GM23338 (cell line): ENCODE measurements at places on chromosomes 5 and 9. TPM values are rescaled to one million over a fixed set of nuclear protein-coding genes. Genes with fewer than 3 reads are reported as not detected.

DNA sequence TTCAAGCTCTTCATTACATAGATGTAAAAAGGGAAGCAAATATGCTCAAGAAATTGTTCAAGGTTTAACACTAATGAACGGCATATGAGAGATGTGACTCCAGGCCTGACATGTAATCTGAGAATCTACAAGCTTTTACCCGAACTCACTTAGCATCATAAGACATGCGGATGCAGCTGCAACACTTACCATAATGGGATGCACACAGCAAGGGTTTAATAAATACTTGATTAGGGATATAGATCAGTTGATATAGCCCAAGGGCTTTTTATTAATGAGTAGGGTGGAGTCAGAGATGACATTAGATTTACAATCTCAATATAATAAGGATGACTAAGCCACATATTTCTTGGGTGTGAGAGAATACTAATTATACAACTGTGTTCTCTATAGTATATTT lies 2215.5 kb downstream of the MAT2B start:
- no peak for DNase-seq

- no peak for DNase-seq
These were observed 424.5 kb downstream of the DMRT2 start for GRCh38 chr9:1474671-1475070.

- no peak for DNase-seq
These were observed 23.7 kb downstream of the SMIM32 start for GRCh38 chr5:136169218-136169617.

GRCh38 chr5:122180146-122180712 lies 50.9 kb downstream of the ZNF474 start:
- no peak for DNase-seq

DNA sequence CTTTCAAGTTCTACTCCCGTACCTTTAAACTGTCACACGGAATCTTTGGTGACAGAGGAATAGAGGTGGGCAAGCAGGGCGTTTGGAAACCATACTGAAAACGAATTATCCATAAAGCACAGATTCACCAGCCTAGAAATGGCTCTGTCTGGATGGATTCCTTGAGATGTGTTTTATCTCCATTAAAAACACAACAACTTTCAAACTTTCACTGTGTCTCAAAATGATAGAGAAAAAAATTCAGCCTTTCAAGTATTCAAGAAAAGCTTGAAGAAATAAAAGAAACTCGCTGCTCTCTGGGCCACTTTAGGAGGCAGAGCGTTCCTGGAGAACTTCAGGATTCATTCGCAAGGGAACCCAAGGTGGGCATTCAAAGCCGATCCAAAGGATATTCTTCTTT lies 589 bp upstream of the THBS4 start:
- no peak for DNase-seq

DNA sequence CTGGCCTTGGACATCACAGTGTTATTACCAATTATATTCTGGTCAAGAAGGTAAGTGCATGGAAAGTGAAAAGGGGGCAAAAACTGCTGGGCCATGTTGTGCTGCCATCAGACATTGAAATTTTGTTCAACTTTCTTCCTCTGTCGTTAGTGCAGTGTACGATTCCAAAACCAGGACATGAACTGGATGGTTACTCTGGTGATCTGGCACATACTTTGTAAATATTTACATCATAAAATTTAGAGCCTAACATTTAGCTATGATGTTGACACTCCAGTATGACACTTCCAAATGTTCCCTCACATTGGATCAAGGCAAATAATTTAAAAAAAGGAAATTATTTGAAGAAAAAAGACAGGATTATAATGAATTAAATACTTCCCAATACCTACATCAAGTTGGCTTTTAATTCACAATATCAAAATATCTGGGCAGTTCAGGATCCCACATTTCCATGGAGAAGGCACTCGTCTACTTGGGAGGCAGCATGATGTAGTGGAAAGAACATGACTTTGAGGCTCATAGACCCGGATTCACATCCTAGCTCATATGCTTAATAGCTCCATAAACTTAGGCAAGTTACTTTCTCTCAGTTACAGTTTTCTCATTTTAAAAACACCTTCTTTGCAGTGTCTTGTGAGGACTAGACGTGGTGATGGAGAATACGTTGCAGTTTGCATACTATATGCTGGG lies 342.5 kb upstream of the MPDZ start:
- DNase-seq, result no peak

DNA sequence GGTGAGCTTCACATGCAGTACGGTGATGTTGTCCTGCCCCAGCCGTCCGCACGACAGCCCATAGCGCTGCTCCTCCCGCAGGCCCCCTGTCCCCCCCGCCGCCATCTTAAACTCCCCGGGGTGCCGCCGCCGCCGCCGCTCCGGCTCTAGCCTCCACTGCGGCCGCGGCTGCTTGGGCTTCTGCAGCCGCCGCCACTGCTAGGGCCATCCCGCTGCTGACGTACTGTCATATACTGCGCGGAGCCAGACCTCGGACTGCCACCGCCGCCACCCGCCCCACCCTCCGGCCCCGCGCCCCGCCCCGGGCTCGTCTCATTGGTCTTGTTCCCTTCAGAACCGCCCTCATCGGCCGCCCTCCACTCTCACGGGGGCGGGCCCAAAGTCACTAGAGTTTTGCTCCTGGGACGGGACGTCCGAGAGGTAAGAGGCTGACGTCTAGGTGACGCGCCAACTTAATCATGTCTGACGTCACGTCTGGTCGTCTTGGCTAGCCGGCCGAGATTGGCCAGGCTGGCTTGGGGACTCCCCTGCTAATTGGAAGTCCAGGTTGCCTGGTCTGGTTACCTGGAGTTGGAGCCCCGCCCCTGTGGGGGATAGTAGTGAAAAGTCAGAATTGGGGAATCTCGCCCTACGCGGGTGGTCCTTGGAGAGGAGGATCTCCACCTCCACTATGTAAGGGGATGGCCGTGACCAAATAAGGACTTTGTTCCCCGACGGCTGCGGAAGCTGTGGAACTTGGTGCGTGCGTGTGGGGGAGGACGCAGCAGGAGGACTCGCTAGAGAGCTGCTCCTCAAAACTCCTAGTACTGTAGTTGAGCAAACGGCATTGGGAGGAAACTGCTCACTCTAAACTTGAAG lies at the start of gene ELL2:
Gene ELL2, minus strand, starts transcription at position 235 of the 858 bp plus-strand sequence. Its CDS starts 130 bp downstream, at position 105.
- peak; percentile 100 for DNase-seq

GRCh38 chr5:132561601-132562000 lies 4.8 kb downstream of the RAD50 start:
- DNase-seq, result no peak

- DNase-seq, result peak; percentile 29
These were observed 38.7 kb upstream of the PTGS1 start for GRCh38 chr9:122332083-122332482.

GRCh38 chr5:168931638-168932345 lies 352.6 kb upstream of the PANK3 start:
- DNase-seq, result no peak

DNA sequence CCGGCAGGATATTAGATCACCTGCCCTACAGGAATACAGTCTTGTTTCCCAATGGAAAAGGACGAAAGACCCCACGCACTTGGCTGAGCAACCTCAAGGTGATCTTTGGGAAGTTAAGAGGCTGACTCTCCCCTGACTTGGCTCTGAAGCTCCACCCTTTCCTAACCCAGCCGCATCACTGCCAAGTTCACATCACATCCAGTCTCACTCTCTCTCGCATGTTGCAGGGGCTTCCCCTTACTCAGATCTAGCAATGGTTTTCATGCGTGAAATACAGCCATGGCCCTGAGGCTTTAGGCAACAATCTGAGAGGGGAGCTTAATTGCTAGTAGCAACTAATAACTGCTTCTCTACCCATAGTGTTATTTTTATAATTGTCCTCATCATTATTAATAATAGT lies 211.6 kb downstream of the DOCK8 start:
- DNase-seq, result no peak

GRCh38 chr9:21465859-21466518 lies 16.1 kb downstream of the IFNE start:
- DNase-seq, result peak; percentile 84

GRCh38 chr5:172123269-172123692 lies 64.7 kb downstream of the STK10 start:
- peak; percentile 51 for DNase-seq

DNA sequence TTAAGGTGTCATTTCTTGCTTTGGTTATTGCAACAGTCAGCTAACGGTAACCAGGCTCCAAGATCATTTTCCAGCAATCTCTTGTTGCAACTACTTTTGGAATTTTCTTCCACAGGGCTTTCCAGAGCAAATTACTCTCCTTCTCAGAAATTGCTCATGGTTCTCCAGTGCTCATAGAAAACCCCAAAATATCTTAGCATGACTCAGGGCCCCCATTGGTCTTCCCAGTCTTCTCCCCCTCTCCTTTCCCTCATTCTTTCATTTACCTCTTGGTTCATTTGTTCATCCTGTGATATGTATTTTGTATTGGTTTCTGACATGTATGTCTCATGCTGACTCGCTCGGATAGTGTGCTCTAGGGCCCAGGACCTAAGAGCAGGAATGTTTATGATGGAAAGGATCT lies 35.6 kb downstream of the WWC1 start:
- DNase-seq, result no peak

DNA sequence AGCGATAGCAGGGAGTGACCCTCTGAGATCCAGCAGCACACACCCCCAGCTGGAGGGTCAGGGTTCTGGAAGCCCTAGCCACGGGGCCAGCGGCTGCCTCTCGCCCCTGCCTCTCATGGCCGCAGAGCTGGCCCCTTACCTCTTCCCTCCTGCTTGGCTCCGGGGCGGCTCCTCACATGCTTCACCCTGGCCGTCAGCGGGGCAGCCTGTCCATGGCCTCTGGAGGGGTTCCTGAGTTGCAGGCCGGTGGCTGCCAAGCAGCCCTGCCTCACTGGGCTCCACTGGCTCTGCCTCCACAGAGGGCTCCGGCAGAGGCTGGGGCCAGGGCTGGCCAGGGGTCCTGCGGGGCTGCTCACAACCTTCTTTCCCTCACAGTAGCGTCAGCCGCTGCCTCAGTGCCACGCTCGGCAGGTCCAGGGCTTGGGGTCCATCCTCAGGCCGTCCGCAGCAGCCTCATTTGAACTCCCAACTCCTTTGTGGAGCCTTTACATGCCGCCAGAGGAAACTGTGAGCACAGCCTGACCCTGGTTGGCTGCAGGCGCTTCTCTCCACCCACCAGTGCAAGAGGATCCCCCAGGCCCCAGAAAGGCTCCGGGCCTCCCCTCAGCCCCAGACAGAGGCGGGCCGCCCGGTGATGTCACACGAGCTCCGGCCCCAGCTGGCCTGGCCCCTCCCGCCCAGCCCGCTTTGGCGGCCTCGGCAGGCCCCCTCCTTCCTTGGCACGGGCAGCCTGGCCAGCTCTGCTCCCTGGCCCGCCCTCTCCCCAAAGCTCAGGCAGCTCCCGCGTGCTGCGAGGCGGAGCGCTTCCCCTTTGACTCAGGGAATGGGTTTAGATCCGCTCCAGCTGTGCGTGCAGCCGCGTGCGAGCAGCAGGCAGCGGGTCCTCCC lies at the start of gene ANGPTL2:
Gene ANGPTL2, minus strand, starts transcription at position 460 of the 888 bp plus-strand sequence. CDS start 13,904 bp downstream, outside the sequence.
- peak; percentile 92 for DNase-seq

DNA sequence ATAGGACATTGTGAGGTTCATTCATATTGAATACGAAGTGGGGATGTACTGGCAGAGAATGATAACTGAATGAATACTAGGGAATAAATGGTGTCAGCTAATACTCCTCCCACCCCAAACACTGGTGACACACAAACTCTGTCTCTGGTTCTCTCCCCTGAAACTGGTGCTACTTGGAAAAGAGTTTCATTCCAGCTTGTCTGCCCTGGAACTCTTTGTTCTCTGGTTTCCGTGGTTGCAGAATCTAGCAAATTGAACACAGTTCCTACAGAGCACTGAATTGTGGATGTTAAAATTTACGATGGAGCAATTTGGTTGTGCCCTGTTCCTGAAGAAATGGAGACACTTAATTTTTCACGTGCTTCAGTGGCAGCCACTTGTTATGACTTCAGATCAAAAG lies 181.7 kb downstream of the KCTD16 start:
- DNase-seq, result no peak

DNA sequence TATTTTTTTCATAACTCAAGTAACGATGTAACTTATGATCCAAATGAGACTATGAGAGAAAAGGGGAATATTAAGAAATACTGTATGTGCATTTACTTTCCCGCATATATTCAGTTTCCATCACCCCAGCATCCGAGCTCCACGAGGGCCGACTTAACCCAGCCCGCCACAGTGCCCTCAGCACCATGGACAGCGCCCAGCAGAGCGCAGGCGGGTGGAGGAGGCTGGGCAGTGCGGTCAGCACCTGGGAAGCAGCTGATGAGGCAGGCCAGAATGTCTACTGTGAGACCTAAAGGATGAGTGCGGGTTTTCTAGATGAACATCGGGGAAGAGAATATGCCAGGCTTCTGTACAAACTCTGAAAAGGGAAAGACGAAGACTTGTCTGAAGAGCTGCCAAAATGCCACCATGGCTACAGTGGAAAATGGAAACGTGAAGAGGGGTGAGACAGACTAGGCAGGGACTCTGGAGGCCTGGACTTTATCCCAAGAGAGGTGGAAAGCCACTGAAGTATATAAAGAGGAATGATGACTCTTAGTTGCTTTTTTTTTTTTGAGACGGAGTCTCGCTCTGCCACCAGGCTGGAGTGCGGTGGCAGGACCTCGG lies 34.5 kb upstream of the MED27 start:
- DNase-seq, result peak; percentile 85

DNA sequence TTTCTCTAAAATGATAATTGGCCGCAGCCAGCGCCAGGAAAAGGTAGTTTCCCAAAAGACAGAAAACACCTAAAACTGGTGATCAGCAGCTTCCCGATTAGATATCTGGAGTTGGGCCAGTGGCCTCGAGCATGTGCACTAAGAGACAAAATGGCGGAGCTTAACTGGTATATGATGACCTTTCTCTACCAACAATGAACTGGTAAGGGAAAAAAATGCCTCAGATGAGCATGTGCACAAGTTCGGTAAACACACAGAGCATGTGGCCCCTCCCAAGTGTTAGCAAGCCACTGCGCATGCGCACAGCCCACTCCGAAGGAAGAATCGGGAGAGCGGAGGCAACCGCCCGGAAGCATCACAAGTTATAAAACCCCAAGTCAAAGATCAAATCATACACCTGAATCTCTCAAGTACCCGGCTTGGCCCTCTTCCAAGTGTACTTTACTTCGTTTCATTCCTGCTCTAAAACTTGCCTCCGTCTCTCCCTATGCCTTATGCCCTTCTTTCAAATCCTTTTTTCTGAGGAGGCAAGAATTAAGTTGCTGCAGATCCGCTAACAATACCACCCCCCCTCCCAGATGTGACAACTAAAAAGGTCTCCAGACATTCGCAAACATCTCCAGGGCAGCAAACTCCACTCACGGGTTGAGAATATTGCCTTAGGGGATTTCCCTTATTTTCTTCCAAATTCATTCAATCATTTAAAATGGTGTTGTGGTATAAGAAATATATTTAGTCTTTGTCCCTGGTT lies 15.0 kb upstream of the PTBP3 start:
- DNase-seq, result peak; percentile 64

- DNase-seq, result no peak
These were observed 232.3 kb upstream of the WWC1 start for GRCh38 chr5:168059131-168059530.

- DNase-seq, result no peak
These were observed 45.5 kb downstream of the PUM3 start for GRCh38 chr9:2798423-2798822.

Gene PALM2AKAP2
- 7.9 and 8.3 TPM in 2 replicates for total RNA-seq

Gene FGFR4
- total RNA-seq, result 145 and 150 TPM in 2 replicates

Gene DDX4
- 0.83 TPM in 1 of 2 replicates, not detected in the other for total RNA-seq

Gene CER1
- total RNA-seq, result 2.4 and 4.4 TPM in 2 replicates

Gene FAXDC2
- total RNA-seq, result 1.8 and 4.6 TPM in 2 replicates

Gene ZBTB6
- total RNA-seq, result 12.7 and 16.9 TPM in 2 replicates

Gene OR1J2
- not detected in 2 replicates for total RNA-seq

Gene DNM1
- total RNA-seq, result 42.0 and 43.2 TPM in 2 replicates

Gene SPATA9
- not detected in 2 replicates for total RNA-seq

Gene LRRC70
- 1.7 and 2.7 TPM in 2 replicates for total RNA-seq

Gene ARHGEF39
- 16.8 and 25.7 TPM in 2 replicates for total RNA-seq

Gene PCDHB14
- 3.2 and 4.1 TPM in 2 replicates for total RNA-seq

Gene CARD6
- total RNA-seq, result 0.23 and 0.45 TPM in 2 replicates

Gene EIF4EBP3
- total RNA-seq, result 2.4 TPM in 1 of 2 replicates, not detected in the other

Gene C5orf58
- total RNA-seq, result 1.0 TPM in 1 of 2 replicates, not detected in the other

Gene FABP6
- 1.7 and 2.2 TPM in 2 replicates for total RNA-seq

Gene EGFL7
- 56.1 and 60.8 TPM in 2 replicates for total RNA-seq
